ENCODE measurements at places on chromosomes 2 and 18.

DNA sequence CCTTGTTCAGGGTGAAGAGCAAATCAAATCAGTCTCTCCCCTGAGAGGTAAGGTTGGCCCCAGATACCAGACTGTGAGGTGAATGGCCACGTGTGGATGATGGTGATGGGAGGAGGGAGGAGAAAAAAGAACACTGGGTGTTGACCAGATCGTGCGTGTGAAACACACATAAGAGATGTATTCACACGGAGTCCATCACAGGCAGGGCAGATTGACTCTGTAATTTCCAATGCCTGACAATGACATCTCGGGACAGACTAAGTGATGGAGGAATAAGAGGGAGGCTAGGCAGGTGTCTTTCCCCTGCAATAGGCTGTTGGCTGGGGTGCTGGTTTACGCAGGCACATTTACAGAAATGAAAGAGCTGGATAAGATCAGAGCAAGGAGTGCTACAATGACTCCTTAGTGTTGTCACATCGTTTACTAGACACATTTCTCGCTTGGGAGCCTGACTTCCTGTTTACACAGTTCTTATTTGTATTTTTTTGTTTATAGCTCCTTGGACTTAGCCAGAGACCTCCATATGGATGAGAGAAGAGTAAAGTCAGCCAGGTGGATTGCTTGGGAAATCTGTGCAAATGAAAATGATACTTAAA is 43.1 kb downstream of the CPO start:
- H3K27me3 ChIP-seq = peaks cover 16% of the 10 kb centered on the region
- DNase-seq = no peak
- H3K27ac ChIP-seq = no peak overlapping the region

GRCh38 chr18:5651736-5652135 is 107.9 kb upstream of the EPB41L3 start:
- no peak overlapping the region for H3K27ac ChIP-seq
- H3K4me1 ChIP-seq = peaks cover 8% of the 10 kb centered on the region
- H3K27me3 ChIP-seq = no peaks in the 10 kb centered on the region
- no peaks in the 10 kb centered on the region for H3K36me3 ChIP-seq
- H3K4me3 ChIP-seq = no peak overlapping the region

DNA sequence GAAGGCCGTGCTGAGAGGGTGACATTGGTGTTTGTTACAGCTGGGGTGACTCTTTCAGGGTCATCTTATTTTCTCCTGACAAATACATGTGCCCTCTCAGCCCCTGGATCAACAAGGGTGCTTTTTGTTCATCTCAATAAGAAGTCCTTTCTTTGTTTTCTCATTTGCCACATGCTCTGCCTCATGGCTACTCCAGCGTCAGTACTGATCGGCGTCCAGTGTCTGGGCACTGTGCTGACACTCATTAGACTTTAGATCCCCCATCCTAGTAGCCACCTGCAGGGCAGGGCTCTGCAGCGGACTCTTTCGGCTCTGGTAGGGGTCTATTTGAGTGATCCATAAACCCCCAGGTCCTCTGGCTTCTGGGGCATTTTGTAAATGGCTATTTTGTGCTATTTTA is 38.4 kb downstream of the NPPC start:
- H3K27me3 ChIP-seq = peaks cover 19% of the 10 kb centered on the region
- H3K36me3 ChIP-seq = no peaks in the 10 kb centered on the region
- H3K4me3 ChIP-seq = no peak overlapping the region
- no peak overlapping the region for H3K27ac ChIP-seq

GRCh38 chr18:4549164-4549872 is 94.2 kb upstream of the DLGAP1 start:
- peaks cover 11% of the 10 kb centered on the region for H3K4me1 ChIP-seq
- H3K36me3 ChIP-seq = no peaks in the 10 kb centered on the region
- no peak for DNase-seq
- no peaks in the 10 kb centered on the region for H3K27me3 ChIP-seq

- H3K4me3 ChIP-seq = no peak overlapping the region
- H3K27me3 ChIP-seq = peaks cover 5% of the 10 kb centered on the region
- no peaks in the 10 kb centered on the region for H3K36me3 ChIP-seq
- no peaks in the 10 kb centered on the region for H3K4me1 ChIP-seq
These were observed 22.1 kb upstream of the DOCK10 start for GRCh38 chr2:225064362-225064761.

GRCh38 chr2:17272170-17272569 is 246.1 kb downstream of the RAD51AP2 start:
- no peak overlapping the region for H3K4me3 ChIP-seq
- H3K27ac ChIP-seq = no peak overlapping the region
- no peak for DNase-seq
- peaks cover 14% of the 10 kb centered on the region for H3K27me3 ChIP-seq

- peaks cover 5% of the 10 kb centered on the region for H3K27me3 ChIP-seq
- peaks cover 29% of the 10 kb centered on the region for H3K4me1 ChIP-seq
- H3K4me3 ChIP-seq = no peak overlapping the region
These were observed 215.0 kb downstream of the SUCLG1 start for GRCh38 chr2:84243788-84244733.

- H3K27me3 ChIP-seq = no peaks in the 10 kb centered on the region
- peaks cover 6% of the 10 kb centered on the region for H3K36me3 ChIP-seq
- peaks cover 40% of the 10 kb centered on the region for H3K4me1 ChIP-seq
- H3K4me3 ChIP-seq = no peak overlapping the region
- DNase-seq = no peak
- H3K27ac ChIP-seq = peak overlapping the region; percentile 50
These were observed 6.3 kb downstream of the STARD7 start for GRCh38 chr2:96202152-96202854.

DNA sequence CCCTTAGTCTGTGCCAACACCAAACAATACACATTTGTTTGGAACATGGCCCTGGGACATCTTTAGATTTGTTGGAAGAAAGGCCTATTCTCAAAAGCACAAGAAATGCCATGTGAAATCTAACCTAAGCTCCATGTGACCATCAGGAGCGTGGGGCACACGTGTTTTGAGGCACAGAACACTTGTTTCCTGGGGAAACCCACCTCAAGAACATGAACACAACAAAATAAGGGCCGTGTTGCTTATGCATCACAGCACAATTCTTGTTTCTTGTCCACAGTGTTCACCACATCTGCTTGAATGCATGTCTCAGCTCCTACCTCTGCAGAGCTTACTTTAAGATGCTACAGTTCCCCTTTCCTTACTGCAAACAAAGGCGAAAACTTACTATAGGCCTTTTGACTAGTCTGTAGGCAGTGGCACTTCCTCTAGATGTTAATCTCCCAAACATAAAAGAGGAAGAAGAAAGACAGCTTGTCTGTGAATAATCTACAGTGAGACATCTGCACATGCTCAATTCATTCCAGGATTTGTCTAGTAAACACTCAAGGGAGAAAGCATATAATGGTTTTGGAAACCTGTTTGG is 165.0 kb downstream of the ANKRD44 start:
- no peak for DNase-seq
- peaks cover 2% of the 10 kb centered on the region for H3K4me1 ChIP-seq
- no peaks in the 10 kb centered on the region for H3K36me3 ChIP-seq
- no peaks in the 10 kb centered on the region for H3K27me3 ChIP-seq
- H3K4me3 ChIP-seq = no peak overlapping the region

DNA sequence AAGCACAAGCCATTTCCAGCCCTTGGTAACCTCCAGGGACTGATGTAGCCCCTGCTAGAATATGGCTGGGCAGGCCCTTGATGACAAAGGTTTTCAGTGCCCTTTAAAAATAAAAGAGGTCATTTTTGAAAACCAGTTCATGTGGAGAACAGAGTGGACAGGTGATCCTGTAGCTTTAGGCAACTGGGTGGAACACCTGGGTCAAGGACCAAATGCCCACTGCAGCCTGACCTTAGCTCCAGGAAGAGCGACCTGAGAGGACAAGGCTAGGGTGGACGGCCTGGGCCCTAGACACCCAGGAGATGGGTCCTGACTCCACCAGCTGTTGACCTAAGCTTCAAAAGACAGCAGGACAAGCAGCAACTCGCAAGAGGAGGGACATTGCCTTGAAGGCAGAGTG is 116.6 kb downstream of the LIPG start:
- DNase-seq = no peak
- peak overlapping the region; percentile 15 for H3K27ac ChIP-seq
- H3K4me1 ChIP-seq = peaks cover 21% of the 10 kb centered on the region
- peaks cover 9% of the 10 kb centered on the region for H3K27me3 ChIP-seq
- no peak overlapping the region for H3K4me3 ChIP-seq
- no peaks in the 10 kb centered on the region for H3K36me3 ChIP-seq

DNA sequence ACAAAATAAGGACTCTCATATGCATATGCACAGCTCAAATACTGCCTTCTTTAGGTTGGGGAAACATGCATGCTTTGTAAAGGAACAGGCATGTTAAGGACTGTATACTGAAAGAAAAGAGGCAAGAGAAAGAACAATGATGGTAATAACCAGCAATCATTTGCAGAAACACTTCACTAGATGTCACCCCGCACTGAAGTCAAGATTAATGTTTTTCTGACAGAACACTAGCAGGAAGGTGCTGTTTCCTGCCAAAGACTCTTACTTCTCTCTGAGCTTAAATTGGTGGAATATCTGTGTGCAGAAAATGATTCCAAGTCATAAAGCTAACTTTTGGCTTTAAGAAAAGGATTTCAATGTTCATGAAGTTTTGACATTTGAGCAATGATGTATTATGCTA is 19.3 kb upstream of the CSRNP3 start:
- DNase-seq = no peak
- no peaks in the 10 kb centered on the region for H3K27me3 ChIP-seq
- H3K27ac ChIP-seq = no peak overlapping the region
- no peaks in the 10 kb centered on the region for H3K36me3 ChIP-seq

- no peak overlapping the region for H3K4me3 ChIP-seq
- DNase-seq = no peak
- peaks cover 4% of the 10 kb centered on the region for H3K4me1 ChIP-seq
- peaks cover 25% of the 10 kb centered on the region for H3K27me3 ChIP-seq
- H3K27ac ChIP-seq = no peak overlapping the region
These were observed 264.3 kb downstream of the LRRTM1 start for GRCh38 chr2:80040226-80040625.

DNA sequence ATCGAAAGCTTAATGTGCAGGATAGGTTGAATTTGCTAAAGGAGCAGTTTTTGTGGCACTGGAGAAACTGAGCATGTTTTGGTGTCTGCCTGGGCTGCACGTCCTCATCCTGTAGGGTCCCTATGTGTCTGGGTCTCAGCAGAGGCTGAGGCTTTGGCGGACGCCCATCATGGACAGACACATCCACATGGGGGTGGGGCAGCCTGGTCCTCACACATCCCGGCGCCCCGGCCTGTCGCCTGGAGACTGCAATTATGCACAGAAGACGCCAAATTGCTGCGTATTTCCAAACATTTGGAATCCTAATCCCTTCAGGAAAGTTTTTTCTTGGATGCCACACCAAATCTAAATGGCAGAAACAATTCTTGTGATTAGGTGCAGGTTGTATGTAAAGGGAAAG is 128.2 kb upstream of the TWIST2 start:
- no peaks in the 10 kb centered on the region for H3K4me1 ChIP-seq
- peaks cover 41% of the 10 kb centered on the region for H3K27me3 ChIP-seq
- no peak overlapping the region for H3K4me3 ChIP-seq
- no peak overlapping the region for H3K27ac ChIP-seq
- no peaks in the 10 kb centered on the region for H3K36me3 ChIP-seq

DNA sequence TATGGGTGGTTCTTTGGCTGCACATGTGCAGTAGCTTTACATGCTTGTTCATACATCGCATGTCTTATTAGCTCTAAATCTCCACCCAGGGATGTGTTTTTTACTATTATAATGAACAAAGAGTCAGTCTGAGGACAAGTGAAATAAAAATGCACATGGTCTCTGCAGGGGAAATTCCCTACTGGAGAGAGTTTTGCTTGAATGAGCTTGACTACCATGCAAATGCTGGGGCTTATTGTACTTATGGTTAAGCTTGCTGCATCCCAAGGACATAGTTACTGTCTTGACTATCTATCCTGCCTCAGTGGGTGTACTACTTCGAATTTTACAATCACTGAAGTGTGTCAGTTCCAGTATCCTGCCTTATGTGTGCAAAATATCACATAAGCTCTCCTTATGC is 362.7 kb downstream of the TDRD15 start:
- H3K27ac ChIP-seq = no peak overlapping the region
- no peak for DNase-seq
- H3K27me3 ChIP-seq = no peaks in the 10 kb centered on the region
- no peaks in the 10 kb centered on the region for H3K4me1 ChIP-seq

GRCh38 chr2:69250981-69251380 is 136.0 kb downstream of the GFPT1 start:
- DNase-seq = no peak
- H3K4me3 ChIP-seq = no peak overlapping the region
- no peak overlapping the region for H3K27ac ChIP-seq

- no peaks in the 10 kb centered on the region for H3K36me3 ChIP-seq
- no peak overlapping the region for H3K27ac ChIP-seq
- no peak for DNase-seq
- H3K27me3 ChIP-seq = no peaks in the 10 kb centered on the region
- no peak overlapping the region for H3K4me3 ChIP-seq
These were observed 160.6 kb downstream of the ANKRD30B start for GRCh38 chr18:14908541-14908940.

DNA sequence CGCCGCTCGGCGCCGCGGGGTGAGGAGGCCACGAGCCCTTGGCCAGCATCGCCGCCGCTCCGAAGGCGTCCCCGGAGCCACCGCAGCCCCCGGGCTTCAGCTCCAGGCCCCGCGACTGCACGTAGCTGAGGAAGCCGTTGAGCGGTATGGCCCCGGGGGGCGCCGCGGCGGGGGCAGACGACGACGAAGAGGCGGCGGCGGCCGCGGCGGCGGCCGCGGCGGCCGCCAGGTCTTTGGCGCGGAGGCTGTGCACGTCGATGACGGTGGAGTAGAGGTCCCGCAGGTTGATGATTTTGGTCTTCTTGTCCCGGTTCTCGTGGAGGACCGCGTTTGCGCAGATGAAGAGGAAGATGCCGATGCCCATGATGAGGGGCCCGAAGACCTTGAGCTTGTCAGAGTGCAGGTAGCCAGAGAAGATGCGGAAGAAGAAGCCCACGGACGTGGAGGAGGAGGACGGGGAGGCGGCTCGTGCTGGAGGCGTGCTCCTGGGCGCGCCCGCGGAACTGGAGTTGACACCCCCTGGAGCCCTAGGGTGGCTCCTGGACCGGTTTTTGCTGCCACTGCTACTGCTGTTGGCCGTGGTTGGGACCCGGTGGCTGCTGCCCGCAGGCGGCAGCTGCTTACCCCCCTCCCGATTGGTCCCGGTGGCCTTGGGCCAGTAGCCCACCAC is 4.0 kb downstream of the TMEM200C start:
- DNase-seq = no peak
- H3K36me3 ChIP-seq = peaks cover 1% of the 10 kb centered on the region
- peak overlapping the region; percentile 61 for H3K4me3 ChIP-seq
- H3K4me1 ChIP-seq = peaks cover 29% of the 10 kb centered on the region
- H3K27me3 ChIP-seq = peaks cover 10% of the 10 kb centered on the region

DNA sequence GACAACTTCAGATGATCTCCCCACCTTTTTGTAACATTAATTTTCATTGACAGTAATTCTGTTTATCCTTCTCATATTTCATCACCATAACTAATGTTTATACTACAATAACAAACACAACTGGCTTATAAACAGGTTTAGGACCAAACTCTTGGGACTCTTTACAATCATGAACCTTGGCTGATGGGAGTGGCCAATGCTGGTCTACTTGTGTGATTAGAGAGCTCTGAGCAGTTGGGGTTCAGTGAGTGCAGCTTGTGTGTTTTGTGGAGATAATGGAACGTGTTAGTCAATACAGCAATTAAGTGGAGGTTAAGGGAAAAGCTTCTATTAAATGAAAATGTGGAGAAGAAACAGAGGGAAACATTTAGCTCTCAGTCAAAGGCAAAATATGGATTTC is 207.1 kb downstream of the SPAG16 start:
- H3K27me3 ChIP-seq = no peaks in the 10 kb centered on the region
- H3K27ac ChIP-seq = no peak overlapping the region
- no peak overlapping the region for H3K4me3 ChIP-seq
- no peak for DNase-seq
- H3K36me3 ChIP-seq = no peaks in the 10 kb centered on the region
- no peaks in the 10 kb centered on the region for H3K4me1 ChIP-seq

GRCh38 chr2:105576050-105576439 is 168.7 kb upstream of the NCK2 start:
- no peak for DNase-seq
- peaks cover 7% of the 10 kb centered on the region for H3K4me1 ChIP-seq
- H3K36me3 ChIP-seq = no peaks in the 10 kb centered on the region
